ENCODE measurements at places on chromosomes 11 and 22.

DNA sequence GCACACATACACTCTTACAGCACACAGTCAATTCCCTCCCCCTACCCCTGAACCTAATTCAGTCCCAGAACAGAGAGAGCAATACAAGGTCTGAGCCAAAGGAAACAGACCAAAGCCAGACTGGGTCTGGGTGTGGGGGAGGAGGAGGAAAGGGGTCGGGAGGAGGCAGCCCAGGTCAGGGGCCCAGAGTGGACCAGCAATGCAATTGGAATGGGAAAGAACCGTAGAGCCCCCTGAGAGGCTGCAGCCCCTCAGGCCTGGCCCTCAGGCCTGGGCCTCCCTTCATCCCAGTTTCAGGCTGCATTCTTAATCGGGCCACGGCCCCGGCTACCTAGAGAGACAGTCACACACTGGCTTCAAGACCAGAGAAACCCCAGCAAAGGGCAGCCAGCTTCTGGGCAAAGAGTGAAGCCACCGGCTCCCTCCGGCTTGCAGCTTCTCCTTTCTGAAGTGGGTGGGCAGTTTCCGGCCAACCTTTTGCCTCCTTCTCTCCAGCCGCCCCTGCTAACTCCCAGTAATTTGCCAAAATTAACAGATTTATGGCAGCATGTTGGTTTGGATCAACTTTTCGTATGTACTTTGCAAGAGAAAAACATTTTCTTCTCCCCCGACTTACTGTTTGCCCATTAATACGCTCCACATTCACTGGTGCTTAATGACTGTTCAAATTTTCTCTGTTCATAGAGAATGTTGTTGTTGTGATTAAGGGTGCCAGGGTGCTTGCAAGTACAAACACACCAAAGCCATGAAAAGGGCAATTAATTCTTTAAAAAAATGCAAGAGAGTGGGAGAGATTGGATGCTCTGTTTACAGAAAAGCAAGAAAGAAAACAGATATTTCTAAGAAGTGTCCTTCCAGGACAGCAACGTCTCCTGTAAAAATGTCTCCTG is 488.3 kb downstream of the MN1 start:
- DNase-seq = no peak

DNA sequence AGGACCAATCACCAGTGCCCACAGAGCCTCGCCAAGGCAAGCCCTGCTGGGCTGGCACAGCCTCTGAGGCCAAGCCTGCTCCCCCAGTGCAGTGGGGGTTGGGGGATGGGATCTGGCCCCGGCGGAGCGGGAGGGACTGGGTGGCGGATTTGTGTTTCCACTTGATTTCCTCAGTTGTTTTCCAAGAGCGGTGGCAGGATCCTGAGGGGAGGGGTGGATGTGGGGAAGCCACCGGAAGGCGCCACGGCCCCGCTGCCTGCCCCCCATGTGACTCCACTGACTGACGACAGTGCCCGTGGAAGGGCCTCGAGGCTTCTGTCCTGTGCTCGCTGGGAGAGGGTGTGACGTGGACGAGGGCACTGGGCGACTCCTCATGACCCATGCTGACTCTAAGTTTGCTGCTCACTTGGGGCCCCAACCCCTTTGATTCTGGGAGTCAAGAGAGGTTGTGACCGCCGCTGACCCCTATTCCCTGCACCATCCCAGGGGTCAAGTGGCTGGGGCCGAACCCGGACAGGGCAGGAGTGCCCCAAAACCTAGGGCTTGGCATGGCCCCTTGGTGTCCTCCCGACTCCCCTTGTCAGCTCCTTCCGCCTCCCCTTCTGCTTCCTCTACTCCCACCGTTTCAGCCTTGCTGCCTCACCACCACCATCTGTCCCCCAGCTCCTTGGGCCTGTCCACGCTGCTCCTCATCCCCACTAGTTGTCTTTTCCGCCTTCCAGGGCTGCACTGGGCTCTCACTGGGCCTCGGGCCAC is 23.5 kb upstream of the PICK1 start:
- DNase-seq = no peak

GRCh38 chr11:102276362-102276761 is 40.9 kb upstream of the BIRC3 start:
- DNase-seq = no peak

GRCh38 chr11:62269654-62270278 is at the start of gene SCGB2A2:
TSS of gene SCGB2A2 (plus strand) at chr11:62270158. CDS start at chr11:62270217, 59 bp downstream.
- DNase-seq = no peak

GRCh38 chr22:32830473-32830872 is 29.0 kb downstream of the TIMP3 start:
- DNase-seq = no peak

DNA sequence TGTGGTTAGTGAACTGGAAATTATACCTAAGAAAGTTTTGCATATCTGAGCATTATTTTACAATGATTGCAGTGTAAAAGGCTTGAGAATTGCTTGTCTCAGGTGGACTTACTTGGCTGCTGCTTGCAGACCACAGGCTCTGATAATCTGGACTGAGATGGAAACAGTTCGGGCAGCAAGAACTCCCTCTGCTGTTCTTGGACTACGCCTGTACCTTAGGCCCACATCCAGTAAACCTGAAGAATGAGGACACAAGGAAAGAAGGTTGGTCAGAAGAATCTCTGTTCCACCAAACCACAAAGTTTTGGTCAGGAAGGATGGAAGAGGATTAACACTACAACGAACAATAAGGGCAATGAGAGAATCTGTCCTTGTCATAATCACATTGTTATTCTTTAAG is 80.1 kb downstream of the C2CD3 start:
- DNase-seq = peak; percentile 21

DNA sequence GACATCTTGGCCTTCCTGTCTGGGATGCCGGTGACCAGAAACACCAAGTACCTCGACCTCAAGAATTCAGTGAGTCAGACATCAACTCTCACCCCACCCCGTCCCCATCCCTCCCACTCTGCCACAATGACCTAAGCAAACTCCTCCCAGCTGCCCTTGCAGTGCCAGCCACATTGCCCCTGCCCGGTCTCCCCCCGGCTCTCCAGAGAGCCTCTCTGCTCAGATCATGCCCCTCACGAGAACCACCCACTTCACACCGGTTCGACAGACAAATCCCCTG is 23.6 kb upstream of the MYRF start:
- no peak for DNase-seq

GRCh38 chr11:67627441-67627811 is 2.3 kb downstream of the NUDT8 start:
- DNase-seq = no peak

DNA sequence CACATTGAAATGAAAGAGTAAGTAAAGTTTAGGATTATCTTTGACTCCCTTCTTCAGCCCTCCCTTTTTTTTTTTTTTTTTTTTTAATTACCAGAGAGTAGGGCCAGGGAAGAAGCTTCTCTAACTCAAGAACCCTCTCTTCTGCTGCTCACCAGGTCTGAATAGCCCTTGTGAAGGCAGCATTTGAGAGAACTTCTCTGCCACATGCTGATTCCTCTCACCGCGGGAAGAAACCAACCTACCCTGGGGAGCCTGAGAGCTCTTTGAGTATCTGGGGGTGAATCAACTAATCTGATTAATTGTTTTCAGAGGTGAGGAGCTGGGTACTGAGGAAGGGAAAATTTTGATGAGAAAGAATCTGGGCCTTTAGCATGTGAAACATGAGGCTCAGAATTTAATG is 434.5 kb upstream of the CCDC90B start:
- no peak for DNase-seq

GRCh38 chr11:78074756-78075155 is 4.9 kb downstream of the NDUFC2 start:
- no peak for DNase-seq

- DNase-seq = no peak
Observed at GRCh38 chr11:69344570-69345145, 50.7 kb downstream of the MYEOV start.

- DNase-seq = no peak
Observed at GRCh38 chr11:2805388-2806056, 80.1 kb downstream of the CDKN1C start.

- no peak for DNase-seq
Observed at GRCh38 chr22:24593836-24594568, 1.1 kb upstream of the LRRC75B start.

DNA sequence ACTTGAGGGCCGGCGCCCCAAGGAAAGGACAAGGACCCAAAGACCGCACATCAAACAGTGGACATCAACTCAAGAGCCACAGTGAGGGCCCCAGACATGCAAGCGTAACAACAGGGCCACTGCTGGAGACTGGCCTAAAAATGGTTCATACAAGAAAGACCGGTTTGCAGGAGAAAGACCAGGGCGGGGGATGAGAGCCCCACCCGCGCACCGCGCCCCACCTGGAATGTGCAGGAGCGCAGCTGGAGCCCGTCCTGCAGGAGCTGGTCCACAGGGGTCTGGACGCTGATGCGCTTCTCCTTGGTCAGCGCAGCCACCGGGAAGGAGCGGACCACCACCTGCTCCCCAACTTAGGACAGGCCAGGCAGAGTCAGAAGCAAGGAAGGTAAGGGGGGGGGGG is 13.9 kb downstream of the SBF1 start:
- DNase-seq = no peak

GRCh38 chr11:115606498-115607220 is 102.4 kb upstream of the CADM1 start:
- no peak for DNase-seq

DNA sequence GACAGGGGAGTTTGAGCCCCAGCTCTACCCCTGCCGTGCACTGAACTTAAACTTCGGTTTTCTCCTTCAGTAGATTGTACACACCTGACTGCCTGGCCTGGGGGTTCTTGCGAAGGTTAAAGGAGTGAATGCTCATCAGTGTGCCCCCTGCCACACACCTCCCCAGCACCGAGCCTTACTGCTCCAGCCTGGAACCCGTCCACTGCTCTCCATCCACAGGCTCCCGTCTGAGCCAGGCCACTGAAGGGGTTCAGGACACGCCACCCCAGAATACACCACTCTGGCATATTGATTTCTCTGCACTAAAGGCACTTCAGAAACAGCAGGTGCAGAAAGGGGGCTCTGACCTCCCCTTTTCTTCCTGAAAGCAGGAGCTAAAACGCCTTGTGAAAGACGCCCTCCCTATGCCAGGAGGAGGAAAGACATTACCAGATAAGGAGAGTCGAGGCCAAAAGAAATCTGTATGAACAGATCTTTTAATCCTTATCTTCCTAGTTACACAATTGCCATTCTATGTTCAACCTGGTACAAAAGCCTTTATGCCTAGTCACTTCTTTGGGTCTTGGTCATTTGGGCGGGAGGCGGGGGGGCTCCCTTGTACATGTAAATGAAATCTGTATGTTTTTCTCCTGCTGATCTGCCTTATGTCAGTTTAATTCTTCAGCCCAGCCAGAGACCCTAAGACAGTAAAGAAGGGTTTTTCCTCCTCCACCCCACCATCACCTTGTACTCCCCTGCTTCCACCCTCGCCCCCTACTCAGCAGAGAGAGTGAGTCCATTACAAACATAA is 1.9 kb upstream of the SSTR3 start:
- DNase-seq = no peak

GRCh38 chr11:102017026-102017425 is 30.2 kb upstream of the CFAP300 start:
- no peak for DNase-seq

- no peak for DNase-seq
Observed at GRCh38 chr11:86591631-86592030, 80.8 kb downstream of the ME3 start.

Data from CD4-positive, alpha-beta T cell treated with Interleukin-6 at 100 ng/mL for 8 hours (primary cell).